ENCODE measurements at places on chromosomes 3 and 15.

GRCh38 chr3:17544632-17545031 is 197.8 kb downstream of the TBC1D5 start:
- DNase-seq, result no peak

DNA sequence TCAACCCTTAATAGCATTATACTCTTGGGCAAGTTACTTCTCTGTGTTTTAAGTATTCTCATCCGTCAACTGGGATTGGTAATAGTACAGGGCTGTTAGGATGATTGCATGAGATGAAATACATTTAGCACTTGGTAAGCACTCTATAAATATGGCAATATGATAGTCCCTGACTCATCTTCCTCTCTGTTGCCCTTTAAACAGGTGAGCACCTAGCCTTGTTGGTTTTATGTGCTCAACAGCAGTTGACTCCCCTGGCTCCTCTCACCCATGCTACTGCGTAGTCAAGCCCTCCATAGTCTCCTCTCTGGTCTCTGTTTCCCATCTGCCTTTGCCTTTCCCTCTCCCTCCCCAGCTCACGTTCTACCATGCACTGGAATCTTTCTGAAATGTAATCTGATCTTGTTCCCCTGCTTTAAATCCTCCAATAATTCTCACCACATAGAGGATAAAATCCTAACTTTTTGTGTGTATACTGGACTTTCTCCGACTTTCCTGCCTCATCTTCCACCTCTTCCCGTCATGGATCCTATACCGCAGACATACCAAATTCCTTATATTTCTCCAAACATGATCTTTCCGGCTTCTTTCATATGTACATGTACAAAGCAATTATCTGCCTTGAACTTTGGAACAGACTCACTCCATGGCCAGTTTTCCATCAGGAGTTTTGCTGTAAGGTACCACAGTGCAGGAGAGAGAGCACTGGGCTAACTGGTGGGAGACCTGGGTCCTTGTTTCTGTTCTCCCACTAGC is 42.3 kb downstream of the FSD2 start:
- DNase-seq, result no peak

DNA sequence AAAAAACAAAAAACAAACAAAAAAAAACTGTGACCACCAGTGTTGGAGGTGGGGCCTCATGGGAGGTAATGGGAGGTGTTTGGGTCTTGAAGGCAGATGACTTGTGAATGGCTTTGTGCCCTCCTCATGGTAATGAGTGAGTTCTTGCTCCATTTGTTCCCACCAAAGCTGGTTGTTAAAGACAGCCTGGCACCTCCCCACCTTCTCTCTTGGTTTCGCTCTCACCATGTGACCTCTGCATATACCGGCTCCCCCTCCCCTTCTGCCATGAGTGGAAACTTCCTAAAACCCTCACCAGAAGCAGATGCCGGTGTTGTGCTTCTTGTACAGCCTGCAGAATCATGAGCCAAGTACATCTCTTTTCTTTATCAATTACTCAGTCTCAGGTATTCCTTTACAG is 61.5 kb upstream of the ATP11B start:
- no peak for DNase-seq

DNA sequence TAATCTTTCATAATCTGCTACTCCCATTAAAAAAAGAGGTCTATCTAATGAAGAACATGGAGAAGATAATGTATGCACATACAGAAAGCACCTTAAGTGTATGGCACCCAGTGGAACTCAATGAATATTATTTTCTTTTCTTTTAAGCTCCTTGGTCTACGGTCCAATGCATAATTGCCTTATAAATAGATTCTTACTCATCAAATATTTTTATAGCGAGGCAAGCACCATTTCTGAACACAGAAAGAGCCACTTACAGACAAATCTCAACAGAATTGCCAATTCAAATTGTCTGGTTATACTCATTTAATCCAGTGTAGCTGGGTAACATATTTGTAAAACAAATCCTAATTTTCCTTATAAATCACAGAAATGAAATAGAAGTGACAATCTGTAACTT is 6.3 kb downstream of the PDZRN3 start:
- no peak for DNase-seq

DNA sequence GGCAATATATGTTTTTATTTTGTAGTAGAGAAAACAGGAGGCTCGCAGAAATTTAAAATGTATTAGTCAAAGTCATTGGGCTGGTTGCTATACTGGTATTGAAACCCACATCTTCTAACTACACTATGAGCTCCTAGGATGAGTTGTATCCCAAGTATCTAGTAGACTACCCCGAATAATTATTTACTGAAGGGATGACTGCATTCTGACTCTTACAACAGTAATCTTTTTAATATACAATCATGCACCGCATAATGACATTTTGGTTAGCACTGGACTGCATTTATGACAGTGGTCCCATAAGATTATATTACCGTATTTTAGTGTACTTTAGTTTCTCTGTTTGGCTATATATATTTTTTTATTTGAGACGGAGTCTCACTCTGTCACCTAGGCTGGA is 15.3 kb downstream of the PIGB start:
- DNase-seq, result no peak

All from nephron progenitor cell (in vitro differentiated cells).